GM12892 (cell line): ENCODE measurements at places on chromosomes 16 and 17.

DNA sequence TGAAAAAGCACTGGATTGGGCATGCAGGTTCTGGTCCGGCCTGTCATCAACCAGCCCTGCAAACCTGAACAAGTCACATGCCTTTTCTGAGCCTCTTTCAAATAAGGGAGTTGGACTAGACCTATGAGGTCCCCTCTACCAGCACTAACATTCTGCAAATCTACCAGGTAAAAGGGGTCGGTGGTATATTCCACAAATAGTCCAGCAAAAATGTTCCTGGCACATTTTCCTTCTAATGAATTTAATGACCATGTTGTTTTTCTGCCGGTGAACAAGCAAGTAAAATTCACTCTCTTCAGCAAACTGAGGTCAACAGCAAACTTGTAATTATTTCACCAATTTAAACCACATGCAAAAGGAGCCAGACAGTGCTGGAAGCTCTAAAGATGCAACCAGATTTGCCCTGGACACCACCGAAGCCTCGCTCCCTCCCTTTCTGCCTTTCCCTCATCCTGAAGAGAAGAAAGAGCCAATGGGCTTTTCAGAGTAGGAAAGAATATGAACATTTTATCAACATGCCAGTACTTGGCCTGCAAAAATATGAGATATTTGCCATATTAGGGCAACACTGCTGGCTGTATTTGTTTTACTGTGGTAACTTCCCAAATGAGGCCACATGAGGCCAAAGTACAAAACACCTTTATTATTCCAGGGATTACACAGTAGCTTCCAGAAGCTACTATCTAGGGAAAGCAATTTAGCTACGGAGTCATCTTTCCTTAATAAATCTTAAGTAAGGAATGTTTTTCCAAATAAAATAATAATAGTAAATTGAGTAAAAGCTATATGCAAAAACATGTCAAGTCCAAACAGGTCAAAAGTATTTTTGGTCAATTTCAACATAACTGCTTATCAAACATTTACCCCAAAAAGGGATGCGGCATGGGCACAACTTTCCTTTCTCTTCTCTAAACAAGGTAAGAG, 45.0 kb downstream of the USP31 start:
- no peak for DNase-seq

DNA sequence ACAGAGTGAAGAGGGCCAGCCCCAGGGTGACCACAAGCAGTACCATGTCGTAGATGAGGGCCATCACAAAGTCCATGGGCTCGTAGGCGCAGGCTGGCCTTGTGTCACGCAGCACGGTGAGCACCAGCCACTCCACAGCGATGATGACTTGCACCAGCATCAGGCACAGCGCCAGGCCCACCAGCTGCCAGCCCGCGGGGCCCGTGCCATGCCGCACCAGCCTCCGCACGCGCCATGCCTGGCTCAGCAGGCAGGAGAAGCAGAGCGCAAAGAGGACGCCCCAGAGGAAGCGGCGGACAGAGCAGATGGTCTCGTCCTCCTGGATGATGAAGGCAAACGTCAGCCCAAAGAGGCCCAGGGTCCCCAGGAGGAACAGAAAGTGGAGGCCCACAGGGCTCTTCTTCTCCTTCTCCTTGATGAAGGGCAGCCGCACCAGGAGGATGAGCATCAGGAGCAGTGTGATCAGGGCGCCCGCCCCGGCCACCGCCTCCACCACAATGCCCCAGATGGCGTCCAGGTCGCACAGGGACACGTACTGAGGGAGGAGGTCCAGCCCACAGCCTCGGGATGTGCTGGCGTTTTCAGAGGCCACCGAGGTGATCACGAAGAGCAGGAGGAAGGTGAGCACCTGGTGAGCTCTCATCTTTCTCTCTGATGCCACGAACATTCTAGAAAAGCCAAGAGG, 12.3 kb downstream of the GPRC5B start:
- DNase-seq, result no peak

DNA sequence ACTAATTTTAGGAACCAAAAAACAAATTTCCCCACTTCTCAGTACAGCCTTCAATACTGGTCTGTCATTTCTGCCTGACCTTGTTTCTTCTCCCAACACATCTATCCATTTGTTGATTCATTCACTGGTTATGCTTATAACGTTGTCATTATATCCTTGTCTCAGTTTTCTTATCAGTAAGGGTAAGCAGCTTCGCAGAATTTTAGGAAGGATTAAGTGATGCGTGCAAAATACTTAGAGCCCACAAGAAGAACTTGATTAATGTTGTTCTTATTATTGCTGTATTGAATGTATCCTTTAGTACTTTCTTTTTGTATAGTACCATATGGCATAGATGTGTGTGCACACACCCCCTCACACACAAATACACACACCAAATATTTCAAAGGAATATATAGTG, 403.5 kb upstream of the HSBP1 start:
- no peak for DNase-seq

- no peak for DNase-seq
Measured at GRCh38 chr16:11638140-11638539, 30.1 kb upstream of the SNN start.

DNA sequence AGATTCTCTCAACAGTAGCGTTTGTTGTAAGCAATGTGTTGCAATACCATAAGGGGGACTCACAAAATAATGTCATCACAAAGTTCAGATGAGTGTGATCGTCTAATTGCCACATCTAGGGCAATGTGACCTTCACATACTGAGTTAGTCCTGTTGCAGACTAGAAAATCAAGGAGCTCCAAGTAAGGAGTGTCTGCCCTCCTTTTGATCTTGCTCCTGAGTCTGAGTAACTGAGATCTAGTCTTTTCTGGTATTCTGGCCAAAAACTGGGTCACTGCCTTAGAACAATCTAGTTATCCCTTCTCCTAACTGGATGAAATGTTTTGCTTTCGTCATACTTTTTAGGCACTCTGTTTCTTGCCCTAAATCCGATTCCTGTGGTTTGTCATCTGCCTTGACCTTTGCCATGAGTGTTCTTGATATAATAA, 712.1 kb downstream of the CDH11 start:
- DNase-seq, result no peak

DNA sequence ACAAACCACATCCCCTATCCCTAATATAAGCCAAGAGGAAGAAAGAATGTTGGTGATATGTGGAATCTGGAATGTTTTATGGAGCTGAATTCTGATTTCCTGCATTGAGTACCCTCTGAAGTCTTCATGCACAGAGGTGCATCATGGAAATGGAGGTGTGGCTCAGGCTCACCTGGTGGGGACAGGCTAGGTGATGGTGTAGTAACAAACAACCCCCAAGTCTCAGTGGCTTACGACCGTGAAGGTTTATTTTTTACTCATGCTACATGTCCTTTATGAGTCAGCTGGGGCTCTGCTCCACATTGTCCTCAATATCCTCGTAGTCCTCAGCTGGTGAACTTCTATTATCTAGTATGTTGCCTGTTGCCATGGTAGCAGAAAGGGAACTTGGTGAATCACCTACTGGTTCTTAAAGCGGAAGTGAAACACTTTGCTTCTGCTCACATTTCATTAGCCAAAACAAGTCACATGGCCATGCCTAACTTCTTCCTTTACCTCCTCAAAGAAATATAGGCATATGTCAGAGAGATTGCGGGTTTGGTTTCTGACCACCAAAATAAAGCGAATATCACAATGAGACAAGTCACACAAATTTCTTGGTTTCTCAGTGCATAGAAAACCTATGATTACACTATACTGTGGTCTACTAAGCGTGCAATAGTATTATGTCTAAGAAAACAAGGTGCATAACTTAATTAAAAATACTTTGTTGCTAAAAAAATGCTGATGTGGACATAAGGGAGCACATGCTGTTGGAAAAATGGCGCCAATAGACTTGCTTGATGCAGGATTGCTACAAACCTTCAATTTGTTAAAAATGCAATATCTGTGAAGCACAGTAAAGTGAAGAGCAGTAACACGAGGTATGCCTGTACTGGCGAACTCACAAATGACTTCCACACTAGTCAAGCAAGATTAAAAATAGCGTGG, at the start of gene PMFBP1:
TSS of gene PMFBP1 (minus strand) at position 51 of the 930 bp plus-strand sequence. CDS start 947 bp downstream, outside the sequence.
- peak; percentile 12 for DNase-seq

DNA sequence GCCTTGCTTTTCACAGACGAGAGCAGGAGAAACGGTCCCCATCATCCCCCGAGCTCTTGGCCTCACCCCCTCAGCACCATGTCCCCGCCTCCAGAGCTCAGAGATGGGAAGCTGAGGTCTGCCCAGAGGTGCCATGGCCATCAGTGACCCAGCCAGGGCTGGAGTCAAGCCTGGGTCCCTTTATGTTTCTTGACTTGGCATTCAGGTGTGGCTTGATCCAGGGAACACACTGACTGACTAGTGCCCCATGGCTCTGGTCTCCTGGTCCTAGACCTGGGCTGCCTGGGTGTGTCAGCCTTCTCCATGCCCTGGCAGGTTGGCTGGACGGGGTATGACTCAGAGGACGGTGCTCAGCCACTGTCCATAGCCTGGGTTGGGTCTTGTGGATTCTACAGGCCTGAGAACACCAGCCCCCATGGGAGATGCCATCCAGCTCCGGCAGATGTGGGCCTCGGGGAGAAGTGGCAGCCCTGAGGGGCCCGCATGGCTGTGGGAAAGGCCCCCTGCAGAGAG, 54.2 kb downstream of the ZFPM1 start:
- DNase-seq, result no peak

- no peak for DNase-seq
Measured at GRCh38 chr16:1862394-1862793, 9.6 kb downstream of the MEIOB start.

DNA sequence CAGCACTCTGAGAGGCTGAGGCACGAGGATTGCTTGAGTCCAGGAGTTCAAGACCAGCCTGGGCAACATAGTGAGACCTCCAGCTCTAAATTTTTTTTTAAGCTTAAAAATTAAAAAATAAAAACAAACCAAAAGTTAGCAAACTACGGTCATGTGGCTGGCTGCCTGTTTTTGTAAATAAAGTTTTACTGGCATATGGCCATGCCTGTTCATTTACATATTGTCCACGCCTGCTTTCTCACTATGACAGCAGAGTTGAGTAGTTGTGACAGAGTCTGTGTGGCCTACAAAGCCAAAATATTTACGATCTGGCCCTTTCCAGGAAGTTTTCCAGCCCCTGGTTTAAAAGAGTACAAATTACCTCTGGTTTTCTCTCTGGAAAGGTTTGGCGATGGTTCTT, 3.3 kb downstream of the SLX4 start:
- no peak for DNase-seq

- no peak for DNase-seq
Measured at GRCh38 chr17:17562146-17562511, 29.4 kb downstream of the PEMT start.

DNA sequence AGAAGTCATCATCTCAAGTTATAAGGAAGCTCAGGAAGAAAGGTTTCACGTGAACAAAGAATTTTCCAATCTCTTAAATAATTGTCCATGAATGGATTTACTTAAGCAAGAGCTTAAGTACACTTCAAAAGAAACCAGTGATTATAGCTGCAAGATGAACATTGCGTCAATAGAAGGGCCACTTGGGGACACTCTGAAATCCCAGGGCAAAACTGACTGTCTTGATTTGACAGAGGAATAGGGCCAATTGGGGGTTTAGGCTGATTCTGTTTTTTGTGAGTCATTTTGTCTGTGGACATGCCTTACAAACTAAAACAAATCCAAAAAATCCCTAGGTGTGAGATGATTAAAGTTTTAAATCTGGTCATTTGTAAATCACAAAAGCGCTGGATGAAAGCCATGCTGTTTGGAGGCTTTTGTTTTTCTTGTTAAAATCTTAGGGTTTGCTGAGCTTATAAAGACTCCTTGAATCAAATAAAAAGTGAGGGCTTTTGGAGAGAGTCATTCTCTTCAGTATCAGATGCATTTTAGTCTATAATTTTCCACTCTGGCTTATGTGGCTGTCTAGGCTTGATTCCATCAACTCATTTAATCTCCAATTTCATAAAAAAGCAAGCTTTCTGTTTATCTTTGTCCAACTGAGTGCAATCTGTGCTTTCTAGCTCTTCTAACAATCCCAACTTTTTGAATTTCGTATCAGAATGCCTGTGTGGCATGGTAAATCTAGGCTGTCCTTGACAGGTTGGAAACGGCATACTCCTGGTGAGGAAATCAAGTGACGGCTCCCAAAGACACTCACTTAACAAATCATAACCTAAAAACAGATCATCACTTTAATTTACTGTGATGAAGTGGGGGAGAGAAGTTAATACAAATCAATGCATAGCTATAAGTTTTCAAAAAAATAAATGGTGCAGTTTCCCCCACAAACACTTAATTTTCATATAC, 98.2 kb upstream of the SOX9 start:
- no peak for DNase-seq

GRCh38 chr16:57536306-57537193, at the start of gene CCDC102A:
Gene CCDC102A (minus strand): TSS chr16:57536571. CDS start chr16:57529177, 7,394 bp downstream.
- DNase-seq, result no peak

DNA sequence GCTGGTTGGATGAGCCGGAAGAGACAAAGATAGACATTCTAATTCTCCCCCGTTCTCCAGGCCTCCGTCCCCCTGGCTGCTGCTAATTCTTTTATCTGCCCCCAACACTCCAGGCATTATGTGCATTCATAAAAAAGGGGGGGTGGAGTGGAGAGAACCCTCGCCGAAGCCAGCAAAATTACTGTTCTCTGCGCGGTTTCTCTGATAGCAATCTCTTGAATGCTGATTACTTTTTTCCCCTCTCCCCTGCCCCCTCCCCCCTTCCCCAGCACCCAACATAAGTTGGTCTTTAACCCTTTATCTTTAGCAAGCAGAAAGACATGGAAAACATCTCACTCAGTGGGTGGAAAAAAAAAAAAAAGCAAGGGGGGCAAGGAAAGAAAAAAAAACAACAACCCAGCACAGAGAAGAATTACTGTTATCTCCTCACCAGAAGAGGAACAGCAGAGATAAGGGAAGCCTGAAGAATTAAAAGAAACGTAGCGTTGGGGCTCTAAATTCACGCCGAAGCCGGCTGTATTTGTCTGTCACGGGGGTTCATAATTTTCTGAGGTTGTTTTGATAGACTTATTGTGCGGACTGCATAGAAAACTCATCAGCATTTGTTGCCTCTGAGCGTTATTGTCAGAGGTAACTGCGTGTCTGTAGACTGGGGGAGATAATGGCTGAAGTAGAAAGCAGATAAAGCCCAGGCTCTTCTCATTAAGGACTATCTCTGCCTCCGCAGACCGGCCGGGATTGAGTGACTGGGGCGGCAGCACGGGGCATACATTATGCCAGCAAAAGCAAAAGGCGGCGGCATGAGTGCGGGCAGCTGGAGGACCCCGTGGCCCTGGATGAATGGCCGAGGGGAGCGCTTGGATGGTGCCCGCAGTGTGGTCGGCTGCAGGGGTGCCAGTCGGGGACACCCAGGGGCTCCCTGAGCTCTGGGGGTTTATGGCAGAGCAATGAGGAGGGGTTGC, 126.9 kb downstream of the MRM1 start:
- DNase-seq, result no peak

DNA sequence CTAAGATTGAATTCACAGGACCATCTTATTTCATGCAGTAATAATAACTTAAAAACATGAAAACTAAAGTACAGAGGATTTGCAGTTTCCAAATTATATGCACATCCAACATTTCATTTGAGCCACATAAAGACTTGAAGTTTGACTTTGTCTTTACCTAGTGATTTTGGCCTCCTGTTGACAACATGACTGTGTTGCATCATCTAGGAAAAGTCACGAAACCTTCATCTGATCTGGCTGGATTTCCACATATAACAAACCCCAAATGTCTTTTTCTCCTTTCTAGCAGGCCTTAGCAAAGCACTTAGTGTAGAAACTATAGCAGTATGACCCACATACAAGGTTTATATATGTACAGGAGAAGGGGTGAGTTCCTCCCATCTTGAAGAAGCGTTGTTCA, 406.5 kb upstream of the CDH5 start:
- DNase-seq, result no peak
